SHP77 treated with DMSO at 0.1 percent for 48 hours (cell line): ENCODE measurements at places on chromosomes 6 and 20.

- DNase-seq, result peak; percentile 13
These were observed 10.2 kb upstream of the CST5 start for GRCh38 chr20:23889775-23890187.

GRCh38 chr6:122184401-122184827, 215.0 kb upstream of the HSF2 start:
- DNase-seq, result no peak

GRCh38 chr20:33450867-33451266, 7.3 kb upstream of the SNTA1 start:
- DNase-seq, result no peak

GRCh38 chr6:166927935-166928643, 28.3 kb downstream of the RNASET2 start:
- DNase-seq, result no peak

DNA sequence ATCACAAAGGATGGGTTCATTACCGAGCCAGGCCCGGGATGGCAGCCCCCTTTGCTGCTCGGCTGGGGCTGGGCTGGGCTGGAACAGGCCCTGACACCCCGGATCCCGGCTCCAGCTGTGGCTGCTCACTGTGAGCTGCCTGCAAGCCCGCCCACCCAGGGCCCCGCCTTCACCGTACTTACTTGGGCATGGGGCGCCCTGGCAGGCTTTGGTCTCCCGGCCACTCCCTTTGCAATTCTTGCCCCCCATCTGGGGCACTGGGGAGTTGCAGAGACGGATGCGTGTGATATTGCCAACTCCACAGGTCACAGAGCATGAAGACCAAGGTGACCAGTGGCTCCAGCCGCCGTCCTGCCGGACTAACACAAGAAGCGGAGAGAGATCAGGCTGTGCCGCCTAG, 16.7 kb downstream of the THBS2 start:
- no peak for DNase-seq

- peak; percentile 6 for DNase-seq
These were observed 59.8 kb downstream of the NEDD9 start for GRCh38 chr6:11172501-11173327.

DNA sequence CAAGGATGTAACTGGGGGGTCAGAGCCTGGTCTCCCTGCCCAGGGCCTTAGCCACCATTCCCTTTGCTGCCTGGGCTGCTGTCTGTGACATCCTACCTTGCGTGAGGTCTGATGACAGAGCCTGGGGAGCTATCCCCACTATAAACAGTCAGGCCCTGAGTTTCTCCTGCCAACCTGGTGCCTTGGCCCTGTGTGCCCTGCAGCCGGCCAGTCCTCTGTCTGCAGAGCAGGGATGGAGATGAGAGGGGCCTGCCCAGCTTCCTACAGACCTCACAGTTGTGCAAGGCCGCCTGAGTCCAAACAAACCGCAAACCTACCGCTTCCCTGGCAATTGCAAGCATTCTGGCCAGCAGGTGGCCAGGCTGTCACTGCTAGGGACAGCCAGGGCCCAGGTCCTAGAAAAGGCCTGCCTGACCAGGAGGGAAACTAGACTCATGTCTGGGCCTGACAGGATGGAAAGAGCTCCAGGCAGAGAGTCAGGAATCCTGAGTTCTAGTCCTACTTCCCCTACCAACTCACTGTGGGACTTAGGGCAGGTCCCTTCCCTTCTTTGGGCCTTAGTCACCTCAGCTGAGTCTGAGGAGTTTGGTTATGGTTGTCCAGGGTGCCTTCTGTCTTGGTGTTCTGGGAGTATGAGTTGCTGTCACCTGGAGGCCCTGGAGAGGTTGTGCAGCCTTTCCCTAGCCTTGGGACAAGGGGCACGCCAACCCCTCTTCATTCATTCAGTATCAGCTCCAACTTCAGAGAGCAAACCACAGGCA, 86.2 kb downstream of the VEGFA start:
- no peak for DNase-seq

DNA sequence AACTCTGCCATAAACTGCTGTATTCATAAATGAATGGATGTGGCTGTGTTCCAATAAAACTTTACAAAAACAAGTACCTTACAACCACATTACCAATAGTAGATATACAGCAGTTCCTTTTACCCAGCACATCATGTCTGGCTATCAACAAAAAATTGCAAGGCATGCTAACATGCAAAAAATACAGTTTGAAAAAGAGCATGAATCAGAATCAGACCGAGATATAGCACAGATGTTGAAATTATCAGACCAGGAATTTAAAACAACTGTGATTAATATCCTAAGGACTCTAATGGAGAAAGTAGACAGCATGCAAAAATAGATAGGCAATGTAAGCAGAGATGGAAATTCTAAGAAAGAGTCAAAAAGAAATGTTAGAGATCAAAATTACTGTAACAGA, 8.4 kb upstream of the NUS1 start:
- no peak for DNase-seq

DNA sequence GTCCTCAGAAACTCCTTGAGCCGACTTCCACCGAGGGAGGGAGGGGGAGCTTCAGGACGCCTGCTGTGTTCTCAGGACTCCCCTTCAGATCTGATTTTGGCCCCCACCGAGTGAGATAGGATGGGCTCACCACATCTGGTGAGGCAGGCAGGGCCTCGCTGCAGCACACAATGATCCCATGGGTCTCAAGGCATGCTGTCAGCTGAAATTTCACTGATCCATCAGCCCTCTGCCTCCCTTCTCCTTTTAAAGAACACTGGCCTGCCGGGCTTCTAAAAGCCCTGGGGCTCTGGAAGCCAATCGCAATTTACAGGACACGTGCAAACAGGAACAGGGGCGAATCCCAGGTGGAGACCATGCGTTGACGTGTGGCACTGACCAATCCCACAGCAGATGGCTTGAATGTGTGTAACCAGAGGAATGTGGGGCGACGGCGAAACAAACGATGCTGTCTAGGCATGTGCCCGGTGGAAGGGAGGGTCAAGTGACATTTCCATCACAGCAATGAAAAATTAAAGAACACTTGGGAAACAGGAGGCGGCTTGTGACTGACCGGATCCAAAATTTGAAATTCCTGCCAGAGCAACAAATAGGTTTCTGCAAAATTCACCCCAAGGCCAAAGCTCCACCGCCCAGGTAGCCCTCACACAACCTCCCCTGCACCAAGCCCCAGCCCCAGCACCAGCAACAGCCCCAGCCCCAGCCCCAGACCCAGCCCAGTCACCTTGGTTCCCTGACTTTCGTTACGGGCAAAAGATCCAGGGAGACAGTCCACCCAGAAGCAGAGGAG, 167.1 kb upstream of the ZNF337 start:
- DNase-seq, result no peak
